ENCODE measurements at places on chromosomes 1 and 21. TPM values are rescaled to one million over a fixed set of nuclear protein-coding genes. Genes with fewer than 3 reads are reported as not detected.

DNA sequence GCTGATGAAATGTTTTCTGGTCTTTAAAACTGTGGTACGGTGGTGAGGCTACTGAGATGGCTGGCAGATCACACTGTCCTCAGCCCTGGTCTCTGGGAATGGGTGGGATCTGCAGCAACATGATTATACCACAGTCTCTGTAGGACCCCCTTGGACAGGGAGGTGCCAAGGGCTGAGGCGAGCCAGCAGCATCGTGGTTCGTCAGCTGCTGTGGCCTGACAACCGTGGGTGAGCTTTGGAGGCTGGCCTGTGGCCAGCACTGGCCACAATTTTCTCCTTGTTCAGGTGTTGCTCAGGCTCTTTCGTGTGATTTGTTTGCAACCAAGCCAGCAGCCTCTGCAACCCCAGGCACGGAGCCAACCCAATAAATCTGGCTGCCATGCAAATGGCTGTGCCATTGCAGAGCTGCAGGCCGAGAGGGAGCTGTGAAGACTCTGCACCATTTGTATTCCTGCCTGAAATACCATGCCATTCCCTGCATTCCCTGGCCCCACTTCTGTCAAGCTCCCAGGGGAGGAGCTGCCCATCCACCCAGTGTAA, 70.9 kb downstream of the PCP4 start:
- DNase-seq, result no peak

DNA sequence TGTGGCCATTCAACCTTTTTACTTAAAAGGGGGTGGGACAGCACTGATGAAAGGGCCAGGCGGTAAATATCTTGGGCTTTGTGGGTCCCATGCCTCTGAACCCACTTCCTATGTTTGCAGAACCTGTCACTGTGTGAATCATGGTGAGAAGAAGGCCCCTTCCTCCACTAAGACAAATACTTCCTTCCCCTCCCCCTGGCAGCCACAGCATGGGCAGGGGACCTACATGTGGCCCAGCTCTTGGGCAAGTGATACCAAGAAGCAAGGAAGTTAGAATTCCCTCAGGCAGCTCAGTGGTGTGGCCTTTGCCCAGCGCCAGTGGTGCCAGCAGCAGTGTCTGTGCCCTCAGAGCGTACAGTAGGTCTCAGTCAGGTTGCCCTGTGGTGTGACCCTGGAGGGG, 168.6 kb downstream of the TRIM33 start:
- no peak for DNase-seq

- DNase-seq, result no peak
These were observed 62.8 kb upstream of the NEK2 start for GRCh38 chr1:211738096-211738690.

DNA sequence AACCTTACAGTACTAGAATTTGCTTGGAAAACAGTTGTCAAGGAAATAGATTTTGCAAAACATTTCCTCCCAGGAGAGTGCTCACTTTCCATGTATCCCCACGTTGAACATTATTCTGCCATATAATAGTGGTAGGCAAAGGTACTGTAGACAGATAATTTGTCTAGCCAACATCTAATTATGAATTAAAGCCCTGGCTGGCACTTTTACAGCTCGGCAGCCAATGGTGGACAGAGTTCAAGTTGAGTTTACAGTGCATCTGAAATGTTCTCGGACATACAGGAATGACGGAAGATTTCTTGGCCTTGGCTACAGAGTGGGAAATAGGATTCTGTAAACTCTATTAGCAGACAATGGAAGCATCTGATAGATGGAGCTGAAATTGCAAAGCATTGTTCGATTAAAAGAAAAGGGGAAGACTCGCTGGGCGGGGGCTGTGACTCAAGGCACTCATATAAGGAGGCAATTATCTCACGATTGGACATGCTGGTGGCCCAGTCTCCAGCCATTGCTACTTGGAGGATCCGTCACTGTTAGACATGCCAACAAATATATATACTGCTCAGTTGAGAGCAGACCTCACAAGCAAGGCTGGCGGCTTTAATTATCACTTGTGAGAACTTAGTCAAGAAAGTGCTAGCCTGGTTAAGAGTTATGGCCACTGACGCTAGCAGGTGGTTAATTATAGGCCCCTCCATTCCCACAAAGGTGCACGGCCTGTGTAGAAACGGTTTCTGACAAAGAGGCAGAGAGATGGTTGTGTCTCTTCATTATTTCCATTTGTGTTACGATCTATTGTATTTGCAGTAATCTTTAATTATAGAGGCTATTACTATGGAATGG, 48.0 kb downstream of the MAN1C1 start:
- no peak for DNase-seq

GRCh38 chr1:235199441-235199840, 38.4 kb upstream of the RBM34 start:
- DNase-seq, result no peak

DNA sequence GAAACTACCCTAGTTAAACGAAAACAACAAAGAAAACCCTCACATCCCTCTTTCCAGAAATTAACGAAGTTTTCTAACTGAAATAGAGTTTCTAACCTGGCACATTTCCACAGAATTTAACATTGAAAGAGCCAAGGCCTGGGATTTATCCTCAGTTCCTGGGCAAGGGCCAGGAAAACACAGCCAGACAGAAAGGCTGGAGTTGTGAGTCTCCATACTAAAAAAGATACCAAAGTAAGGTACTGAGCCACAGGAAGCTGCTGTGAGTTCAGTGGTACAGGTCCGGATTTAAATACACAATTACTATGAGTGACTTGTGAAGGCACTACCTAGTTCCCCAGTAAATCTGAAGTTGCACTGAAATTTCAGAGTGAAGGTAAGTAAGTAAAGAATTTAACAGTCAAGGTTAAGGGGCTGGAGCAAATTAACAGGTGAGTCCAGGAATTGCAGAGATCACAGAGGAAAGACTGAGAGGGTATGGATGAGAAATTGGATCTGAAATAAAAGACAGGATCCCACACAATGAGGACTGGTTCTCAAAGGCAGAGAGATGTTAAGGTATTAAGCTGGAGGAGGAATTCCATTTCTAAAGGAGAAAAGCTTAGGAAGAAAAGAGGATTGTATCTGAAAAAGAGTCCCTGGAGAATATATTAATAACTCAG, 905 bp downstream of the LIX1L start:
- DNase-seq, result no peak

DNA sequence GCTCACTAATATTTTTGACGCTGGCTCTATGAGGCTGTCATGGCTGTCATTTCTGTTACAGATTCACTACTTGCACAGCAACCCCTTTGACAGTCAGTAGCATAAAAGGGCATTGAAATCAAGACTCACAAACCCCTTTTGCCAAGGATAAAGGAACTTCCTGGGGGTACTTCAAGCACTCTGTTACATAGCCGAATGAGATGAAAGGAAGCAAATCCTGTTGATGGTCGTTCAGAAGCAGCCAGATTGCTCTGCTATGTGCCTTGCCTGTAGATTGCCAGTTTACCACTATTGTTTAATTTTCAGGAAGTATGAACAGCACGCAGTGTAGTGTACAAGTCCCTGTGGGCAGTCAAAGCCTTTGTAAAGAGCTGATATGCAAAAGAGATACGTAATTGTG, 296.2 kb downstream of the LRRIQ3 start:
- no peak for DNase-seq

DNA sequence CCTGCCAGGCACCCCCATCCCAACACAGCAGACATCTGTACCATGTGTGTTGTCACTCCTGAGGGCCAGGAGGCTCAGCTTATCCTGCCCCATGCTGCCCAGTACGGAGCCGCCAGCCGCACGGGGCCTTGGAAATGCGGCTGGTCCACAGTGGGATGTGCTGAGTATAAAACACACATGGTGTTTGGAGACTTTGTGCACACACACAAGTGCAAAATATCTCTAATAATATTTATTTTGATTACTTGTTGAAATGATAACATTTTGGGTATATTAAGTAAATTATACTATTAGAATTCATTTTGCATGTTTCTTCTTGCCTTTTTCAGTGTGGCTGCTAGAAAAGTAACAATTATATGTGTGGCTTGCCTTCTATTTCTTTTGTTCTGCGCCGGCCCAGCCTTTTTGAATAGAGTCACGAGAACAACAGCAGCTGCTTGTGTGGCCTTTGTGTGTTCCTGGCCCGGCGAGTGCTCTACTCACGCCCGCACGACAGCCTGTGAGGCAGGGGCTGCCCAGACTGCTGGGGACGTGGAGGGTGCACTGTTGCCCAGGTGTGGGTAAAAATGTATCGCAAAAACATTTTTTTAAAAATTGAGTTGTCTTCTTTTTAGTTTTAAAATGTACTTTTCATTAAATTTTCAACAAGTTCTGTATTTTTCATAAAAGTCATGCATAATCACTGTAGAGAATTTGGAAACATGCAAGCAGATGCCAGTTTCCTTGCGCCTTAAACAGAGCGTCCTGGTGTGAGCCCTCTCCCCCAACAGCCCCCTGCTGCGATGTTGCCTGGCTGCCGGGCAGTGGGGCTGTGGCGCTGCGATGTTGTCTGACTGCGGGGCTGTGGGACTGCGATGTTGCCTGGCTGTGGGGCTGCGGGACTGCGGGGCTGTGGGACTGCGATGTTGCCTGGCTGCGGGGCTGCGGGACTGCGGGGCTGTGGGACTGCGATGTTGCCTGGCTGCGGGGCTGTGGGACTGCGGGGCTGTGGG, 35.5 kb downstream of the COQ8A start:
- no peak for DNase-seq

- DNase-seq, result no peak
These were observed 169.6 kb downstream of the ROR1 start for GRCh38 chr1:63943393-63943792.

GRCh38 chr1:193519922-193520321, 333.5 kb upstream of the B3GALT2 start:
- no peak for DNase-seq

GRCh38 chr1:214205053-214205452, 75.9 kb upstream of the SMYD2 start:
- DNase-seq, result no peak

DNA sequence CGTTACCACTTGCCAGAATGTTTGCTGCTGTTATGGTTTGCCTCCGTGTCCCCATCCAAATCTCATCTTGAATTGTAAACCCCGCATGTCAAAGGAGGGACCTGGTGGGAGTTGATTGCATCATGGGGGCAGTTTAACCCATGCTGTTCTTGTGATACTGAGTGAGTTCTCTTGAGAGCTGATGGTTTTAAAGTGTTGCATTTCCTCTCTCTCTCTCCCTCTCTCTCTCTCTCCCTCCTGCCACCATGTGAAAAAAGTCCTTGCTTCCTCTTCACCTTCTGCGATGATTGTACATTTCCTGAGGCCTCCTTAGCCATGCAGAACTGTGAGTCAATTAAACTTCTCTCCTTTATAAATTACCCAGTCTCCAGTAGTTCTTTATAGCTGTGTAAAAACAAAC, 44.4 kb downstream of the CFHR5 start:
- no peak for DNase-seq

GRCh38 chr1:196152975-196153374, 455.3 kb downstream of the KCNT2 start:
- no peak for DNase-seq

Gene OR2T3
- total RNA-seq, result 1.5 TPM

Gene MLLT11
- 0.59 TPM for total RNA-seq

Gene GART
- 106 TPM for total RNA-seq

Gene AMY1A
- total RNA-seq, result not detected

Gene HFM1
- total RNA-seq, result 0.29 TPM
